ENCODE measurements at places on chromosomes 1 and 21. TPM values are rescaled to one million over a fixed set of nuclear protein-coding genes. Genes with fewer than 3 reads are reported as not detected.

Gene CHIA
- total RNA-seq: not detected

Gene ENAH
- 28.8 TPM for total RNA-seq

Gene PLCH2
- 5.7 TPM for total RNA-seq

Gene UQCRH
- total RNA-seq: 92.4 TPM

Gene FAM151A
- total RNA-seq: not detected

Gene AKNAD1
- not detected for total RNA-seq

Gene FCRL2
- total RNA-seq: not detected

Gene HEYL
- total RNA-seq: 33.7 TPM

Gene COL18A1
- total RNA-seq: 108 TPM

Gene CACNA1S
- not detected for total RNA-seq

Gene FBXO2
- total RNA-seq: 87.4 TPM

Gene TMEM240
- 3.6 TPM for total RNA-seq

Gene ADAMTS4
- total RNA-seq: 7.9 TPM

Gene ETV3L
- total RNA-seq: not detected

Gene CFAP141
- not detected for total RNA-seq
